ENCODE measurements at places on chromosomes 6 and 20. TPM values are rescaled to one million over a fixed set of nuclear protein-coding genes. Genes with fewer than 3 reads are reported as not detected.

VSX1 gene
- total RNA-seq, result not detected

ADAT2 gene
- total RNA-seq, result 2.0 TPM

FOXQ1 gene
- not detected for total RNA-seq

GSS gene
- 66.1 TPM for total RNA-seq

ZSCAN12 gene
- 3.8 TPM for total RNA-seq

FHL5 gene
- total RNA-seq, result not detected

BHLHE23 gene
- not detected for total RNA-seq

OSTM1 gene
- total RNA-seq, result 13.1 TPM

DAAM2 gene
- total RNA-seq, result 19.3 TPM

HRH3 gene
- total RNA-seq, result not detected

ENPP5 gene
- total RNA-seq, result 0.08 TPM

PSMF1 gene
- total RNA-seq, result 17.4 TPM

MLIP gene
- not detected for total RNA-seq

NKX2-4 gene
- under 0.01 TPM for total RNA-seq
